Esophagus mucosa (tissue), 1 donor: ENCODE measurements at places on chromosomes 16 and 17. TPM values are rescaled to one million over a fixed set of nuclear protein-coding genes. Genes with fewer than 3 reads are reported as not detected.

The TERB1 gene
- 0.08 TPM for total RNA-seq

- peak; percentile 53 for ATAC-seq
Observed at GRCh38 chr17:27236717-27237315, 57.1 kb upstream of the WSB1 start.

GRCh38 chr16:65070831-65071432 is 50.9 kb downstream of the CDH11 start:
- peak; percentile 70 for ATAC-seq

- ATAC-seq: no peak
Observed at GRCh38 chr16:50902457-50902856, 160.6 kb downstream of the CYLD start.

DNA sequence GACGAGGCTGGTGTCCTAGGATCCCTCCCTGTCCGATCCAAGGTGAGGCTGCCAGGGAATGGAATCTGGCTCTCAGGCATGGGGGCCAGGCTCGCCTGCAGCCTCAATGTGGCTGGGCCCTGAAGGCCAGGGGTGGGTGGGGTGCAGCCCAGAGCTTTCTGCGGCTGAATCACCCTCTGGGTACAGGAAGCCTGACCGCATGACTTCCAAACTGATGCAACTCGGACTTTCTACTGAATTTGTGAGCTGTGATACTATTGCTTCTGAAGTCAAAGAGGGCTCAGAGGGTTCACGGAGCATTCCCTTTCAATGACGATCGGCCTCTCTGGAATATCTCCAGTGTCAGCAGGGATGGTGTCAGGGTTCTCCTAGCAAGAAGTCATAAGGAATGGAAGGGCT is 123.7 kb downstream of the METRNL start:
- ATAC-seq: peak; percentile 44

- no peak for ATAC-seq
Observed at GRCh38 chr16:66335704-66336329, 30.7 kb upstream of the CDH5 start.

DNA sequence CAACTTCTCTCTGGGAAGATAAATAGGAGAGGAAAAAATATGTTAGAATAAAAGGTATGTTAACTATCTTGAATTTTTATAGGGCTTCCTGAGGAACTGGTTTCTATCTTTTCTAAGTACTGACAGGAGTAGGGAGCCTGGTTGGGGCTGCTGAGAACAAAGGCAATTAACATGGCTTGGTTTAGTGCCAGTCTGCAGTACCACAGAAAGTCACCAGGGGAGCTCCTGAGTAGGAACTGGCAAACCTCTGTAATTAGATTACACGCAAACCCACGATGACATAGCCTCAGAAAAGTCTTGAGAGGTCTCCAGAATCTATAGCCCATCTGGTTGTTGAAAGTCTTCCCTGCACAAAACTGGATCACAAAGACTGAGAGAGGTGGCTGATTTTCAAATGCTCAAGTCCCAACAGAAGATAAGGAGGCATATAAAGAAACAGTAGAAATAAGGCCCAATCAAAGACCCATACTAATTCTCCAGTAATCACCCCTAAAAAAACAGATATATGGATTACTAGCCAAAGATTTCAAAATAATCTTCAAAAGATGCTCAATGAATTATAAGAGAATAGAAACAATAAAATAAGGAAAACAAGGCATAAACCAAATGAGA is 11.7 kb upstream of the CNTNAP4 start:
- ATAC-seq: peak; percentile 43
